Cortex of kidney (tissue), 1 donor: ENCODE measurements at places on chromosomes 4 and X.

- DNase-seq, result no peak
These were observed 9.1 kb upstream of the METTL14 start for GRCh38 chr4:118676128-118676527.

- no peak for DNase-seq
These were observed 136.4 kb downstream of the STPG2 start for GRCh38 chr4:98006814-98007412.

GRCh38 chr4:5266991-5267390 is 215.7 kb downstream of the STK32B start:
- DNase-seq, result no peak

GRCh38 chrX:48102874-48103374 is 27.5 kb upstream of the SPACA5B start:
- DNase-seq, result no peak

GRCh38 chrX:40197071-40197470 is 99.3 kb upstream of the BCOR start:
- no peak for DNase-seq

GRCh38 chr4:24809815-24810405 is 14.5 kb downstream of the SOD3 start:
- no peak for DNase-seq

- DNase-seq, result no peak
These were observed 89.2 kb downstream of the GATB start for GRCh38 chr4:151671541-151672059.

DNA sequence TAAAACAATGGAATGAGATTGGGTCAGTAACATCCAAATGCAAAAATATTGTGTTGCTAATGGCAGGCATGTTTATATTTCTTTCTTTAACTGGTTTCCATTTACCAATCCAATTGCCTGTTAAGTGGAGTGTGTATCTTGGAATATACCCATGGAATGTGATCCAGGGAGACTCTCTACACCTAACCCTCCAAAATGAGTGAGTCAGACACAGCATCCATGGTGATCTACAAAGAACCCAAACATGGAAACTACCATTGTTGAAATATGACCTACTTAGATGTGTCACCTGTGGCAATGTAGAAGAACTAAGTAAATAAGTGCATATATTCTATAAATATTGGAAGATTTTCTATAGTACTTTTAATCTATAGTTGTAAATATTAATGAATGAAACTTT is 110.3 kb downstream of the AREG start:
- DNase-seq, result no peak

GRCh38 chr4:182188622-182189021 is 54.6 kb upstream of the TENM3 start:
- DNase-seq, result no peak

GRCh38 chrX:136856050-136856449 is 24.5 kb downstream of the RBMX start:
- DNase-seq, result no peak

GRCh38 chr4:23477905-23478304 is 411.9 kb downstream of the PPARGC1A start:
- no peak for DNase-seq

GRCh38 chr4:89029591-89029990 is 27.4 kb downstream of the FAM13A start:
- no peak for DNase-seq

GRCh38 chrX:134406356-134407064 is 53.5 kb upstream of the HPRT1 start:
- no peak for DNase-seq

- DNase-seq, result no peak
These were observed 8.0 kb downstream of the RPL34 start for GRCh38 chr4:108628411-108628810.

DNA sequence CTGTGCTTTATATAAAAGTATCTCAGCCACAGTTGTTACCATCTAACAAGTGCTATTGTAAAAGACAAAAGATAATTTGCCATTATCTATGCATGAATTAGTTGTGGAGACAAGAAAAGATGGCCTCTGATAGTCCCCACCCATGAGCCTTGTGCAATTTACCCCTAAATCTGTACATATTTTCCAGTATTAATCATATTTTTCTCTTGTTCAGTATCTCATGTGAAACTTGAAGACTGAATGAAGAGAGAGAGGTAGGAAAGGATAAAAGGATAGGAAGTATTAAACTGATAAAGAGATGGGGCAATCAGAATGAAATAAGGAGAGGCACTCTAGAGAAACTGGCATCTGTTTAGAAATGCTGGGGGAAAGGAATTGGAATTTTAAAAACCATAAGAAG is 3.7 kb downstream of the MYOZ2 start:
- no peak for DNase-seq

- no peak for DNase-seq
These were observed 126.5 kb downstream of the KIT start for GRCh38 chr4:54784161-54784671.

- DNase-seq, result no peak
These were observed 1.4 kb upstream of the RPS6KA3 start for GRCh38 chrX:20267931-20268701.

DNA sequence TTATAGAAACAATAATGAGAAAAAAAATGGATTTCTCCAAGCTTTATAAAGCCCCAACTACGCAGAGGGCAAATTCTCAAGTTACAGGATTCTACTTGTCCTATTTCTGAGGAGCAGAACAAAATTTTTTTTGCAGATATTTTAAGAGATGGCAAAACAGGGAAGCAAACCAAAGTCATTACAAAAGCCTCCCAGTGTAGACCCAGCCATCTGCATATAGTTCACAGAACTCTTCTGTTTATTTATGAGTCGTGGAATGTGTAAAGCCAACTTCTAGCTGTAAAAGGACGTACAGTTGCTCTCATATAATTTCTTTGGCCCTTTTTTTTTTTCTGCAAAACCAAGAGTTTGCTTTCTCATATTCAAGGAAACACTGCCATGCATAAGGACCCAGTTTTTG is 120.4 kb downstream of the PCDH7 start:
- DNase-seq, result no peak

DNA sequence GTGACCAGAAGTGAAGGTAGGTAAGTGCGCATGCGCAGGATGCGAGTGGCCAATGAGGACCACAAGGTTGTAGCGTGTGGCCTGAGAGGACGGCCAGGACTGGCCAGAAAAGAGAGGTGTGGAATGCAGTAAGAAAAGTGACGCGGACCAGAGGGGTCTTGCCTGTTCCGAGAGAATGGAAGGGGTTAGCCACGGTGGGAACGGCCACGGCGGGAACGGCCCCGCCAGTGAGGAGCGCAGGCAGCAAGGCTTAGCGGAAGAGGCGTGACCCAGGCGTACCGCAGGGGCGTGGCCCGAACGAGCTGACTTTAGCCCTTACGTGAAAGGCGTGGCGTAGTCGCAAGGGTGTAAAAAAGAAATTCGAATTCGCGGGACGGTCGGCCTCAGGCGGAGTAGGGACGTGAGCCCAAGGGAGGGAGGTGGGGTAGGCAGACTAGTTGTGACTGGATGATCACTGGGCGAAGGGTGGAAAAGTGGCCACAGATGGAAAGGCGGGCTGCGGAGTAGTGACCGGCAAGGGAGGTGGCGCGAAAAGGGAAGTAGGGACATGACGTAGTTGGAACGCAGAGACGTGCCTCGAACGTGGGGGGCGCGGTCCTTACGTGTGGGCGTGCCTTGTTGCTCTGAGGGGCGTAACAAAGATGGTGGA is 10.4 kb upstream of the CLTRN start:
- DNase-seq, result peak; percentile 6

DNA sequence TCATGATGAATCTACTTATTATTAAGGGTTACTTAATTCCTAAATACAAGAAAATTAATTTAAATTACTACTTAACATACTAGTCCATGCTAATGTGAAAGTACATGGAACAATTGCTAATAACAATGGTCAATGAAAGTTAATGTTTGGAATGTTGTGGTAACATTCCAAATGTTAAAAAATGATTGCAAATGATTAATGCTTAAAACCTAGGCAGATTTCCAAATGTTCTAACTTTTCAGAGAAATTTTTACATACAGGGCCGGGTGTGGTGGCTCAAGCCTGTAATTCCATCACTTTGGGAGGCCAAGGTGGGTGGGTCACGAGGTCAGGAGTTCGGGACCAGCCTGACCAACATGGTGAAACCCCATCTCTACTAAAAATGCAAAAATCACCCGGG is 1851.3 kb upstream of the PCDH7 start:
- no peak for DNase-seq

DNA sequence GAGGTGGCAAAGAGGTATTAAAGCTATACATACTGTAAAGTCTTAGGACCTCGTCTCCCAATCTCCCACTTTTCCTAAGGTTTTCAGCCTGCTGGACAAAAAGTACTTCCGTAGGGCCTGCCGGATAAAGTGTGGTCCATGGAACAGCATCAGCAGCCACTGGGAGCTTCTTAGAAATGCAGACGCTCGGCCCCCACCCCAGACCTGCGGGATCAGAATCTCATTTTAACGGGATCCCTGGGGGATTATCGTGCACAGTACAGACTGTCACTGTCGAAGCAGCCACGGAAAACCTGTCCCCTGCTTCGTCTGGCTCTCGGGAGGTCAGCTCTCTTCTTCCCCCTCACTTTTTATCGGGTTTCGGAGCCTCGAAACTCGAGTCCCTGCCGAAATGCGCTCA is 802 bp downstream of the ADGRG2 start:
- DNase-seq, result no peak

GRCh38 chr4:39636531-39637184 is 2.0 kb downstream of the SMIM14 start:
- DNase-seq, result no peak

GRCh38 chr4:43133566-43133965 is 241.1 kb downstream of the GRXCR1 start:
- no peak for DNase-seq

DNA sequence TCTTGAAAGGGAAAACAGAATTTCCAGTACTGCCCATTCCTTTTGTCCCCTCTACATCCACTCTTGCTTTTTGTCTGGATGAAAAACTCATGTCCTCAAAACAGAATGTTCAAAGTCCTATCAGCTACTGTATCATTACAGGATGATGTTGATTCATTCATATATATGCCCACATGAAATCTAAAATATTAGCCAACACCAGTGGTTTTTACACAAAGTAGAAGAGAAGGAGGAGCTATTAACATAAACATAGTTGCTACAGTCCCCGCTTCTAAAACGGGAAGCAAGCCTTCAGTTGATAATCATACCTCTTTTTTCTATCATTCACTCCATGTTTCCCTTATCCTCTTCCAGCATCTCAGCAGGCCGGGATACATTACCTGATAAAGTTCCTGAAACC is 7.7 kb upstream of the THOC2 start:
- no peak for DNase-seq

GRCh38 chr4:80182237-80182866 is 15.0 kb upstream of the PRDM8 start:
- no peak for DNase-seq

GRCh38 chr4:161762796-161763195 is 401.0 kb downstream of the FSTL5 start:
- DNase-seq, result no peak

DNA sequence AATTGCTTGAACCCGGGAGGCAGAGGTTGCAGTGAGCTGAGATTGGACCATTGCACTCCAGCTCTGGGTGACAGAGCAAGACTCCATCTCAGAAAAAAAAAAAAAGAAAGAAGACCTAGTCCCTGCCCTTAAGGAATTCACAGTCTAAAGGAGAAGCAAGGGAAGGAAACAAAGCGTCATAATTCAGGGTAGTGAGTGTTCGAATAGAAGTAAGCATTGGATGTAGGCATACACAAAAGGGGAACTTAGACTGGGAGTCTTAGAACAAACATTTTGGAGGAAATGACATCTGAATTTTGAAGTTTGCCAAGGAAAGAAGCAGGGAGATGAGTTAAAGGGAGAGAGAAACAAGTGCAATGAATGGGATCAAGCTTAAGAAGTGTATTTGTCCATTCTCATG is 32.4 kb downstream of the PPM1K start:
- DNase-seq, result no peak

DNA sequence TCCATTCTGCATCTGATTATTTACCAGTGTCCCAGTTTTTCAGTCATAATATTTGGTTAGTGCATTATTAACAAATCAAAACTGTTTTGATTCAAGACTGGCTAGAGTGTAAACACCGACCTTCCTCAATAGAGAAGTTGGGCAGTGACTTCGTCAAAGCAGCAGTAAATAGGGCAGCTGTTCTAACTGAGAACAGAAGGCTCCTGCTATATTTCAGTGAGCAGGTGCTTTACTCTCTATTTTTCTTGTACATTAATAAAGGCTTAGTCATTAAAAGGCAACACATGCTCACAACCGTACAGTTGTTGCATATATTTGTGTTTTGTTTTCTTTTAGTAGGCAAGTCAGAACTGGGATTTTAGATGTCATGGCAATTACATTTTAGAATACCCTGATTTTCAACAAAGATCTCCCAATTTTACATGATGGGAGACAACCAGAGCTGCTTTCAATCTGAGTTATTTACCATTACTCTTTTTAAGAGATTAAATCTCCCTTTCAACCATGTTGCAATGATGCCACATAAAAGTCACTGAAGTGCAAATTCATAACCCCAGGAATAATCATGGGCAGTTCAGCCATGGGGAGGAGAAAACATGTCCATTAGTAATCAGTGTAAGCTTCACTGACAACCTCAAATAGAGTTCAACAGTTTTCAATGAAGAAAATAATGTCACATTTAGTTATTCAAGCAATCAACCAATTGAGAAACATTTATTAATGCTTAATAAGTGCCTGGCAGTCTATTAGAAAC is 233.3 kb downstream of the NDST4 start:
- DNase-seq, result no peak

GRCh38 chrX:15217161-15217560 is 52.7 kb downstream of the ASB9 start:
- no peak for DNase-seq

- no peak for DNase-seq
These were observed 14.8 kb downstream of the USP38 start for GRCh38 chr4:143199503-143199902.

- DNase-seq, result no peak
These were observed 2.1 kb downstream of the COPS4 start for GRCh38 chr4:83036991-83037665.

DNA sequence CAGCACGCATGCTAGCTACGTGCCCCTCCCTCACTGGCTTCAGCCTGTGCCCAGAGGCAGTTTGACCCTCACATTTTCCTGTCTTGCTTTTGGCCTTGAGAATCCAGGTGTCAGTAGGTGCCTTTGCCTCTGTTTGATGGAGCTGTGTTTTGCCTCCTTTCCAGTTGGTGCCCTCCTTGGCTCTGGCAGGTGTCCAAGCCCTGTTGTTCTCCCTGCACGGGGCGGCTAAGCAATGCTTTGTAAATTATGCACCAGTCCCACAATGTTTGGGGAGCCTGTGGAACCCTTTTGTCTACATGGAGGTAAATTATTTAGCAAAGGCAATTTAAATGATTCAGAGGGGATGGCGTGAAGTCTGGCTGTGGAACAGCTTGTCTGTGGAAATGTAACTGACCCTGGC is 202.9 kb upstream of the BOD1L1 start:
- DNase-seq, result no peak

- DNase-seq, result no peak
These were observed 16.8 kb upstream of the TIMM8A start for GRCh38 chrX:101365301-101365795.

- DNase-seq, result no peak
These were observed 116.7 kb upstream of the TEX13D start for GRCh38 chrX:124215786-124216185.
